Esophagus squamous epithelium (tissue), 5 donors: ENCODE measurements at places on chromosomes 6 and 20.

GRCh38 chr6:3769610-3770009 is 18.1 kb upstream of the PXDC1 start:
- no peak for DNase-seq

DNA sequence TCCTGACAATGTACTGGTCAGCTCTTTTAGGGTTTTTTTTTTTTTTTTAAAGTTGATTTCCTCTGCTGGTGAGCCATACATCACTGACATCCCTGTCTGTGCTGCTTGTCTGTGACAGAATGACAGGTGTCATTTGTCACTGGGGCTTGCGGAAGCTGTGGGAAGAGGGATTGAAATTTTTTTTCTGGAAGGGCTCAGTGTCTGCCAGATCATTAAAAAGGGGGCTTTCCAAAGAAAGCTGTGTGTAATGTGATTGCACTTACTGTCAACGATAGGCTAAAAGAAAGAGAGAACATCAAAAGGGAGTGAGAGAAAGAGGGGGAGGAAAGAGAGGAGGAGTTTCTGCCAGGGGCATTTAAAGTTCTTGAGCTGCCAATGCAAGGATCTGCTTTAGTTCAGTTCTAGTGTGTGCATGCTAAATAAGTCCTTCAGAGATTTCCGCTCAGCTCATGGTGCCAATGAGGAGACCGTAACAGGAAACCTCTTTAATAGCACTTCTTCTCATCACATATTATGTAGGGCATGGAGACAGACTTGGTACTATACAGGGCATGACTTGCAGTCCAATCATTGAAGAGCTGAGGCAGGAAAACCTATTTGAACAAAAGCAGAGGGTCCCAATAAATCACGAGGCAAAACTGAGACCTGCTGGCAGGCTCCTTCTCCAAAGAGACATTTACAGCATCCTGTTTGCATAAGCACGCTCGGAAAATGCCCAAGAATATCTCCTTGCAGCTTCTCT is 177.2 kb downstream of the TSHZ2 start:
- no peak for DNase-seq

- DNase-seq, result no peak
Measured at GRCh38 chr6:45742591-45742990, 273.1 kb downstream of the CLIC5 start.

GRCh38 chr20:38197217-38197616 is 32.1 kb upstream of the TGM2 start:
- no peak for DNase-seq

DNA sequence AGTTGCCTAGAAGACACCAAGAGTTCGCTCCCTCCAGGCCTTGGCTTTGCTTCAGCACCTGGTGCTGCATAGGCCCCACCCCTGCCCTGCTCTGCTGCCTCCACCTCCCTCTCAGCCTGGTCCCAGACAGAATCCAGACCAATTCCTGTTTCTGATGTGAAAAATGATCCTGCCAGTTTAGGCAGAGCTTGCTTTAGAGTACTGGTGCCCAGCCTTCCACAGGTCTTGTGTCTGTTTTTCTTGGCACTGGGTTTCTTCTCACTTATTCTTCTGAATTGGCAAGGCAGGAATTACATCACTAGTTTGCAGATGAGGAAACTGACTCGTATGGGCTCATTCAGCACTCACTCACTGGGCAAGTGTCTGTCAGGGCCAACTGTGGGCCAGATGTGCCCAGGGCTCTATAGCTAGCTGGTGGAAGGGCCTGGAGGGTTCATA is 53.0 kb downstream of the HLA-A start:
- no peak for DNase-seq

DNA sequence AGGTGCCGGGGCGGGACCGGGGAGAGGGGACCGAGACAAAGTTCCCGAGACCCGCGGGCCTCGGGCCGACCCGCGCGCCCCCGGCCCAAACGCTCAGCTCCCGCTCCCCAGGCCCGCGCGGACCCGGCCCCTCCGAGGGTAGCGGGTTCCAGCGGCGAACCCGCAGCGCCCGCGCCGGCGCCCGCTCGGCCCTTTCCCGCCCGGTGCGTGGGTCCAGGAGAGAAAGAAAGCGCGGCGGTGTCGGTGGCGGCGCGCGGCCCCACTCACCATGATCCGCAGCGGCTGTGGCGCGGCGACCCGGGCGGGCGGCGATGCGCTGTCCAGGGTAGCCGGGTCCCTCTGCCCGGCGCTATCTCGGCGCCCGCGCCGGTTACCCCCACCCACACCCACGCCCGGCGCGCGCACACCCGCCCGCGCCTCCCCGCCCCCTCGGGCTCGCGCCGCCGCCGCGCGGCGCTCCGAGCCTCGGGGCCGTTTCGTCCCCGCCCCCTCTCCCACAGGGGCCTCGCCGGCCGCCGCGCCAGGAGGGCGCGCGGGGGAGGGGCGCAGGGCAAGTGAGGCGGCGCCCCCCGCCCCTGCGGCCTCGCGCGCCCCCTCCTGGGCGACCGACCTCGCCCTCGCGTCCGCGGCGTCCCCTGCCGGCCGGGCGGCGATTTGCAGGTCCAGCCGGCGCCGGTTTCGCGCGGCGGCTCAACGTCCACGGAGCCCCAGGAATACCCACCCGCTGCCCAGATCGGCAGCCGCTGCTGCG is at the start of gene ELOVL2:
Gene ELOVL2 (minus strand): TSS at position 345 of the 751 bp plus-strand sequence. CDS start 75 bp downstream, at position 270.
- no peak for DNase-seq

- no peak for DNase-seq
Measured at GRCh38 chr6:30612687-30613248, 4.3 kb downstream of the PPP1R10 start.

GRCh38 chr6:116369540-116369939 is 1.2 kb upstream of the DSE start:
- no peak for DNase-seq

GRCh38 chr20:16709017-16709416 is 20.8 kb upstream of the SNRPB2 start:
- DNase-seq, result no peak

DNA sequence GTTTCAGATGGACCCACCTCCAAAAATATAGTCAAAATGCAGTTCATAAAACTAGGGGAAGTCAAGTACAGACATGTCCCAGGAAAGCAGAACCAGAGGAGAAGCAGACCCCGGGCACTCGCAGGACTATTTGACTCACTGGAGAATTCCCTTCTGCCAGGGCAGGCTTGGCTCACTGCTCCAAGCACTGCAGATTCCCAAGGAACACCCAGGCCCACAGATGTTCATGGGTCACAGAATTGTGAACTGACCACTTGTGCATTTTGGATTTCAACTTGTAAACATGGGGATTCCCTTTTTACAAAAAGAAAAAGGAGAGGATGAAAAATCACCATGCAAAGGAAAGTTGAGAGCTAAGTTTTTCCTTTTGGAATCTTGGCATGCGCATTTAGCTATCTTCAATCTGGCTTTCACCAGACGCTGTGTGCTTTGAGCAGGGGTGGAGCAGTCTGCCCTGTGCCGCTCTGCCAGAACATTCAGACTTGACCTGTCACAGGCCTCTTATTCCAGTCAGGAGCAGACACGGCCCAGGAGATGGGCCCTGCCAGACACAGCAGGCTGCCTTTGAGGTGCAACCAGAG is 237.5 kb upstream of the TAB2 start:
- no peak for DNase-seq

GRCh38 chr6:40380271-40380670 is 206.9 kb downstream of the LRFN2 start:
- DNase-seq, result no peak

DNA sequence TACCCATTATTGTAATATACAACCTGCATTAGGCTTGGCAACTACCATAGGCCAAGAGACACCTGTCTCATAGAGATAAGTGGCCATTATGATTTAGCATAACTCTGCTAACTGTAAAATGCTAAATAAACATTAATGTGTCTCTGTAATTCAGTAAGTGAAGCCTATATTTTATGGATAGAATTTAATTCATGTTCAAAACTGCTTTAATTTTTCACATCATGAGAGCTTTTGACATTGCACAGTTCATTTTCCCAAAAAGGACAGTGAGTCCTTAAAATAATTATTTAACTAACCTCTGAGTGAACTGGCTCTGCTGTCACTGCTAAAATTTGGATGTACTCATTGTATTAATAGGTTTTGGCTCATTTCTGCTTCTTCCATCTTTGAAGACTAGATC is 41.4 kb upstream of the TMX4 start:
- DNase-seq, result no peak

DNA sequence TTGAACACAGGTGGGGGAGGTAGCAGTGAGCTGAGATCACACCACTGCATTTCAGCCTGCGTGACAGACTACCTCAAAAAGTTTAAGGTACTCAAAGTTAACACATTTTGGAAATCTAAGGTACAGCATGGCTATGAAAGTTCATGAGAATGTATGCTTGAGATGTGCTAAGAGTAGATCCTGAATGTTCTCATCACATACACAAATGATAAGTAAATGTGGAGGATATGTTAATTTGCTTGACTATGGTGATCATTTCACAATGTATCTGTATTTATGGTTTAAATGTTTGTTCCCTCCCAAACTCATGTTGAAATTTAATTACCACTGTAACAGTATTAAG is 20.1 kb upstream of the SERPINB1 start:
- no peak for DNase-seq

DNA sequence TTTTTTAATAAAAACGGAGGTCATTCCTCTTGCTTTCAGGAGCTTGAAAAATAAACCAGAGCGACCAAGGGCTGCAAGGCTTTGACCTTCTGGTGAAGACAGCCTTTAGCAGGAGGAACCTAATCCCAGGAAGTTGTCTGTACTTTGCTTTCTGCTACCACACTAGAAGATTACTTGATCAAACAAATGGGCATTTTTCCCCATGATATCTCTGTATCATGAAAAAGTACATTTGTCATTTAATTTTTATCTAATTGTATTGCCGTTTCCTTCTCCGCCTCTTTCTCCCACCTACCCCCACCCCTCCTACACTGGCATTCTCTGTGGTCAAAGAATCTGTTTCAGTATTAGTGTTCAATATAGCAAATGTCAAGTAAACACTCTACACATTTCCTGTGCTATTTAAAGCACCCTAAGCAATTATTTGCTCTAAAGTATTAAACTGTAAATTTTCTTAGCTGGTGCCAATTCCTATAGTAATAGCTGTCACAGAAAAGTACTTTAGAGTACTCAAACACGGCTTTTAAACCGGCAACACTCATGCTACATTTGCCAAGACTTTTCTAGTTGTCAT is 29.7 kb downstream of the ATXN1 start:
- DNase-seq, result no peak

DNA sequence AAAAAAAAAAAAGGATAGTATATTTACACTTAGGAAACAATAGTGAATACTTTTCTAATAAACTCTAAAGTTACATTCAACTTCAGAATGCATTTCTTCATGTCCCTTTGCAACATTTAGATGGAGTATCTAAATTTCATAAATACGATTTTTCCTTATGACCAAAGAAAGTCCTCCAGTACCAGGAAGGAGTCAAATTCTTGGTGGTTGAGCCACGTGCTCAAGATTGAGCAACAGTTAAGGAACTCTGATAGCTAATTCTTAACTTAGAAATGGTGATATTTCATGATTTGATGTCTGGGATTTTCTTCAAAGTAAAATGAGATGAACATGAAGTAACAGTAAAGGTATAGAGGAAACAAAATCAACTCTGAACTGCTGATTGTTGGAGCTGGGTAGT is 92.7 kb downstream of the SASH1 start:
- DNase-seq, result no peak

- no peak for DNase-seq
Measured at GRCh38 chr6:129402244-129402643, 307.7 kb downstream of the ARHGAP18 start.

DNA sequence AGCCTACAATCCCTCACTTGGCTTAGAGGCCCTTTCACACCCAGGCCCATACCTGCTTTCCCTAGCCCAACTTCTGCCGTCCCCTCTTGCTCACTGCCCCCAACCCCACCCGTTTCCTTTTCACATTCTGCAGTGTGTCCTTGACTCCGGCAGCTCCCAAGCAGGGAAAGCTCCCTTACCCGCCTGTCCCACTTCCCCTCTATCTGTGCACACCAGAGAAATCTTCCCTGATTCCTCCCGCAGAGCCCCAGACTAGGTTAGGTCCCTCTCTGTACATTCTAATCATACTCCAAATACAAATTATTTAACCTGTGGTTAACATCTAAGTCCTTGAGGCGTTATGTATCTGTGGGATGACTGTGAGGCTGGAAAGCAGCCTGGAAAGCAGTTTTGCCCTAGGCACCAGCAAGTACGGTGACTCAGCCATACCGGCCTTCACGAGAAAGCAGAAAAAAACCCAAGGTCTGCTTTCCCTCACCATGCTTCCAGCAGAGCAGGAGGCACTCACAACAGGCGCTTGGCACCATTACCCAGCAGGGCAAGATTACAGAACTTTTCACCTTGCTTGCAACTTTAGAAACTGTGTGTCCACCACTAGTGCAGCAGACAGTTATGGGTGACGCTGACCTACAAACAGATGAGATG is 22.3 kb downstream of the ELOVL5 start:
- DNase-seq, result no peak

- no peak for DNase-seq
Measured at GRCh38 chr6:126826166-126826714, 292.2 kb upstream of the RSPO3 start.

GRCh38 chr20:51026269-51026668 is 3.4 kb upstream of the KCNG1 start:
- no peak for DNase-seq

DNA sequence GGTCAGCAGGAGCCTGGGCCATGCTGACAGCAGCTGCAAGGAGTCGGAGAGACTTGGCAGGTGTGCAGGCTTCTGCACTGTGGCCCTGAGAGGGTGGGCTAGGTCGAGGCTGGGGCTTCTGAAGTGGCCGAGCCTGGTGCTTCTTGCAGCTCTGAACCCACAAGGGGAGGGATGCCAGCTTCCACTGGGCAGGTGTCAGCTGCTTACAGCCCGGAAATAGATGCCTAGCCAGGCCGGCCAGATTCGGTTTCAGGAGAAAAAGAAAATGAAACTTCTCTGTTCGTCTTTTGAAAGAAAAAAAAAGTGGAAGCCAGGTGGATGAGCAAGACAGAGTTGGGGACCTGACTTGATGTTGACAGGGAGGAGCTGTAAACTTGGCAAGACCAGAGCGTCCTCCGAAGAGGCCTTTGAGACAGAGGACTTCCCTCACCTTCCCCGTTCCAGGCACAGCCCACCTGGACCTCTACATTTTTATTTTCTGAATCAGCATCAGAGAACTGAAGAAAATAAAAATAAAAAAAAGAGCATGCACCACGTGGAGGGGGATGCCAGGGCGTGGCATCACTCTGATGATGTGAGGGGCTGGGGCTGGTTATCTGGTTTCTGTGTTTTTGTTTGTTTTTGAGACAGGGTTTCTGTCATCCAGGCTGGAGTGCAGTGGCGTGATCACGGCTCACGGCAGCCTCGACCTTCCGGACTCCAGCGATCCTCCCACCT is at the start of gene ZBP1:
Gene ZBP1 (minus strand): TSS at position 153 of the 717 bp plus-strand sequence. CDS start 131 bp downstream, at position 22.
- no peak for DNase-seq

DNA sequence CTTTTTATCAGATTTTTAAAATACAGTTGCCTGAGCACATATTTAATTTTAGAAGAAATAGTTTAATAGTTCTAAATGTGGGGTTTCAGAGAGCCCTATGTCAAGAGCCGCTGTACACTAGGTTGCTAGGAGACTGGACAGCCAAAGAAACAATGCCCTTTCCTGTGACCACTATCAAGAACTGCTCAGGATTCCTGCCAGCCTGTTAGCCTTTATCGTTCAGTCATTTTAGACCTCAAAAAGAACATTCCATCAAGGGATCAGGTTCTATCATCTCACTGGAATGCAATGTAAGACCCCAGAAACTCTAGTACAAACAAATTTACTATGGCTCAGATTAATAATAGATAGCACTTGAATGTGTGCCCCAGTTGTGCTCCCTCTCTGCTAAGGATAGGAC is 181.2 kb upstream of the CCN2 start:
- DNase-seq, result no peak
